ENCODE measurements at places on chromosomes 1 and 21.

DNA sequence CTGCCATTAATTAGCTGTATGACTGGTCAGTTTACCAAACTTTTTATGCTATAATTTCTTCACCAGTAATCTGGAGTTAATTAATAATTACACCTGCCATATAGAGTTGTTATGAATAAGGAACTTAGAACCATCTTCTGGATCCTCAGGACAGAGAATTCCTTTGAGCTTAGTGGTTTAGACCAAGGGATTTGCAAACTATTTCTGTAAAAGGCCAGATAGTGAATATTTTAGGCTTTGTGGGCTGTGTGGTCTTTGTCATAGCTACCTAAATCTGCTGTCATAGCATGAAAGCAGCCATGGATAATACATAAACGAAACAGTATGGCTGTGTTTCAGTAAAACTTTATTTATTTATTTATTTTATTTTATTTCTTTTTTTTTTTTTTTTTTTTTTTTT, 9.0 kb downstream of the TIMM17A start:
- DNase-seq: no peak

DNA sequence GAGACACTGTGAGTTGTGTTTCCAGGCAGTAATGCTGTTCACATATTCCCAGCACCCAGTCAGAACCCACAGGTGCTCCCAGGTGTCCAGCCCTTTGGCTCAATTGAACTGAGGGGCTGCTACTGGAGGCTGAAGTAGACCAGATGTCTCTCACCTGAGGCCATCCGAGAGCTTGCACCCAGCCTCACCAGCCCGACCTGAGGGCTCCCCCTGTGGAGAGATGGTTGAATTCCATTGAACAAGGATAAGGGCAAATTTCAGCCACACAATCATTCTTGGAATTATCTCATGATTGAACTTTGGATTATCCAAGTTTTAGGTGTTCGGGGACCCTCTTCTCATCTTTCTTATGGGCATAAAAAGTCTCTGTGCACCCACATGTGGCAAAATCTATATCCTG, 52.1 kb downstream of the OBSCN start:
- DNase-seq: peak; percentile 16

DNA sequence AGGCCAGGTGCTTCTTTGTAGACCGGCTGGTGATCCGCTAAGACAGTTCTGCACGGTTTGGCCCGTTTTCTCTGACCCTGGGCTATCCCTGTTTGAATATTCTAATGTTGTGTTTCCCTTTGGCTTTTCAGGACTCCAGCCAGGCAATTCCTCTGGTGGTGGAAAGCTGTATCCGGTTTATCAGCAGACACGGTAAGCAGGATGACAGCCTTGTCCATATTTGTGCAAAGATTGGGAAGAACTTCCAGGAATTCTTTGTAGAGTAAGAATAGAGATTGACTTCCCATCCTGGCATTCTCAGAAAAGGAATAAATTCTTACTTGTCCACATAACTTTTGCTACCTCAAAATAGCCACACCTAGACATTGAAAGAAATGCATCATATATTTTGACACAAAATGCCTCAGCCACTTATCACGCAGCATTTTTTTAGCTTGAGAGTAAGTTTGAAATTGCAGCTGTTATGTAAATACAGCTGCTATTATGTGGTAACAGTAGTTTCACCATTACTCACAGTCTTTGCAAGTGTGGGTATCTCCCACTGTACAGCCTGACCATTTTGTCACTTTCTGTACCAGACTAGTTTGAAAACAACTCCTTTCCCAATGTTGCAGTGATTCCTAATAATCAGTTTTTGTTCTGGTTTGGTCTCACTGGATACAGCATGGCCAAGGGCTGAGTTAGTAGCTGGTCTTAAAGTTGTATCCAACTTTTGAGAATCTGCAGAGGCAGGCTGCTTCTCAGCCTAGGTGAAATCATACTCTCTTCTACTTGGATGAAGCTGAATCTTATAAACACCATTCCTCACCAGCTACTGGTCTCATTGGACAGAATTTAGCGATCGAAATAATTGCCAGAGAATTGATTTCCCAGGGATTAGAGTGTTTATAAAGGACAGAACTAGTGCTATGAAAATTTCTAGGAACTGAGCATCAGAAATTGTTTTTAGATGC, 40.0 kb upstream of the IKBKE start:
- DNase-seq: no peak

DNA sequence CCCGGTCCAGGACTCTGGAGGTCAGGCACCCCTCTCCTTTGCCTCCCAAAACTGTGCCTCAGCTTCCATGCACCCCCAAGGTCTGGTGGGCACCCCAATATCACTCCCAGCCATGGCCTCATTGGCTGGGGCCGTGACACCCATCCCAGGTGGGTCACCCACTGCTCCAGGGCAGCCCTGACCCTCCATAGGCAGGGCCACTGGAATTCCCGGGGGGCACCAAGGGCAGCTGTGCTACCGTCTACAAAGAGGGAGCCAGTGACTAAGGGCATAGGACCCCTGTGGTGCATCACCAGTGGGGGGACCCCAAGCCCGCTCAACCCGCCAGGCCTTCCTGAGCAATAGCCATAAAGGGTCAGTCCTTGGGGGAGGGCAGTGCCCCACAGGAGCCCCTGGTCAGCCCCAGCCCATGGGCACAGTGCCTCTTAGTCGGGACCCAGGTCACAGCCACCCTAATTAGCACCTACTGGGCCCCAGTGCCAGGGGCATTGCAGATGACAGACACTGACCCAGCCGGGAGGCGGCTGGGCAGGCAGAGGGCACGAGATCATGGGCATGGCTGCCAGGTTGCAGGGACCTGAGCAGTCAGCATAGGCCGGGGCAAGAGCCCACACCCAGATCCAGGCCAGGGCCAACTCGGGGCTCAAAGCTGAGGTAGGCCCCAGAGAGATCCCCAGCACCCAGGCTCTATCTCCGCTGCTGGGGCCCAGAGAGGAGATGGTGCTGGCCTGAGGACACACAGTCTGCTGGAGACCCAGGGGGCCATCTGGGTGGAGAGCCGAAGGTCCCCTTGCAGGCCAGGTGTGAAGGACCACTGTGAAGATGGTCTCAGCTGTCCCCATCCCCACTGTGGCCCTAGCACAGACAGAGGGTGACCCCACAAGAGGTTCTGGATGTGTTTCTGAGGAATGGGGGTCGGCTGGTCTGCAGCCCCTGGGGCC, 19.0 kb upstream of the ARF1 start:
- no peak for DNase-seq

GRCh38 chr1:183891158-183891856, 86.4 kb downstream of the RGL1 start:
- DNase-seq: no peak

- no peak for DNase-seq
Observed at GRCh38 chr1:40594187-40594531, 62.7 kb downstream of the ZNF684 start.

All from HEK293T (cell line).